Activated CD8-positive, alpha-beta memory T cell treated with anti-CD3 and anti-CD28 coated beads for 1 hour (primary cell): ENCODE measurements at places on chromosomes 5 and 9.

DNA sequence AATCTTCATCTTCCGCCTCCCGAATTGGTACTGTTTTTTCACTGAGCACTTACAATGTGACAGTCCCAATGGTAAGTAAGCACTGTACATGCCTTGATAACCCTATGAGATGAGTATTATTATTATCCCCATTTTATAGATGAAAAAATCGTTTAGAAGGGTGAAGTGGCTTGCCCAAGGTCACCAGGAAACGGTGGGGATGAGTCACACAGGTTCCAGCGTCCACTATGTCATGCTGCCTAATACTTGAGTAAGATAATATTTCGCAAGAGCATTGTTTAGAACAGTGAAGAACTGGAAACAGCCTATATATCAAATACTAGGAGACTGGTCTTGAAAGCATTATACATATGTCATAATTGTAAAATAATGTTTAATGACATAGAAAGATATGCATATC lies 12.9 kb downstream of the HAND1 start:
- DNase-seq, result no peak

DNA sequence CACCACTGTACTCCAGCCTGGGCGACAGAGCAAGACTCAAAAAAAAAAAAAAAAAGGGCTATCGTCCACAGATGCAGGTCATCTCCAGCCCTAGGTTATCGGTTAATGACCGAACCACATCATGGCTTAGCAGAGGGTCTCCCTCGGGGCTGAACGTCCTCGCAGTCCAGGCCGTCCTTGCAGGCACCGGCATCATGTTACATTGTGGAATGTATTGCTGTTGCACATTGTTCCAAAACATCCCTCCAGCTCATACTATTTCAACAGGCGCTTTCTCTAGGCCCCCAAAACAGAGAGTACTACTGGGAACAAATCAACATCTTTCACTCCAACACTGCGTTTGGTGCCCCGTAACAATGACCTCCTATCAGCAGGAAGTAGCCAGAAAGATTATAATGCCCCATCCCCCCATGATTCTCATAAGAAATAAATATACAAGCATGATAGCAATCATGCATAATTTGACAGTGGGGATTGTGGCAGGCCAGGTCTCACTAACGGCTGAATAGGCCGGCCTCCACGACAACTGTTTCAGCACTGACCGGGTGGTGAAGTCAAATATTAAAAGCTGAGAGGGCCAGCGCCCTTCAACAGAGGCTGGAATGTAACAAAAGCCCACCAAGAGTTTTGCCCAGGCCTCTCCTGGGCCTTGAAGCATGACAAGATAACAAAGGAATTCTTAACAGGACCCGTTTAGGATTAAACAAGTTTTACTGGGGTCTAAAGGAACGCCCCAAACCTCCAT lies 1.1 kb upstream of the LCN9 start:
- no peak for DNase-seq

GRCh38 chr9:113528088-113528487 lies 64.6 kb downstream of the RGS3 start:
- no peak for DNase-seq

GRCh38 chr5:103298607-103299188 lies 40.1 kb downstream of the MACIR start:
- DNase-seq, result no peak

DNA sequence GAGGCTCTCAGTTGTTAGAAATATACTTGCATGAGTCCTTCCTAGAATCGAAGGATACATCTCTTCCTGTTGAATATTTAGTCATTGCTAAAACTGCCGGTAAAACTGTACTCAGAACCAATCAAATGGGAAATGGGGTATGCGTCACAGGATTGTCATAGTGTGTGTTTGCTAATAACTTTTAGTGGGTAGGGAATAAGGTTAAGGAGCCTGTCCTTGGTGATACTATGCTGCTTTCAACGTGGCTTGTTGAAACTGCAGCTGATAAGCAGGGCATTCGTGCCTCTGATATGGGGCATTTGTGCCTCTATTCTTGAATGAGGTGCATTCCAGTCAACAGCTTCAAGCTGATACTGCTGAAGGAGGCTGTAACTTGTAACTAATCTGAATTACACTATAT lies 26.6 kb downstream of the HABP4 start:
- DNase-seq, result no peak

- DNase-seq, result no peak
Observed at GRCh38 chr9:136662656-136663581, at the start of gene EGFL7. Gene EGFL7 (plus strand): TSS chr9:136662916. CDS start chr9:136668283, 5,367 bp downstream.
